ENCODE measurements at places on chromosomes 12 and 14. TPM values are rescaled to one million over a fixed set of nuclear protein-coding genes. Genes with fewer than 3 reads are reported as not detected.

The LAG3 gene
- total RNA-seq = 2.9 TPM

The ANKRD33 gene
- total RNA-seq = 0.39 TPM

The POTEG gene
- not detected for total RNA-seq

DNA sequence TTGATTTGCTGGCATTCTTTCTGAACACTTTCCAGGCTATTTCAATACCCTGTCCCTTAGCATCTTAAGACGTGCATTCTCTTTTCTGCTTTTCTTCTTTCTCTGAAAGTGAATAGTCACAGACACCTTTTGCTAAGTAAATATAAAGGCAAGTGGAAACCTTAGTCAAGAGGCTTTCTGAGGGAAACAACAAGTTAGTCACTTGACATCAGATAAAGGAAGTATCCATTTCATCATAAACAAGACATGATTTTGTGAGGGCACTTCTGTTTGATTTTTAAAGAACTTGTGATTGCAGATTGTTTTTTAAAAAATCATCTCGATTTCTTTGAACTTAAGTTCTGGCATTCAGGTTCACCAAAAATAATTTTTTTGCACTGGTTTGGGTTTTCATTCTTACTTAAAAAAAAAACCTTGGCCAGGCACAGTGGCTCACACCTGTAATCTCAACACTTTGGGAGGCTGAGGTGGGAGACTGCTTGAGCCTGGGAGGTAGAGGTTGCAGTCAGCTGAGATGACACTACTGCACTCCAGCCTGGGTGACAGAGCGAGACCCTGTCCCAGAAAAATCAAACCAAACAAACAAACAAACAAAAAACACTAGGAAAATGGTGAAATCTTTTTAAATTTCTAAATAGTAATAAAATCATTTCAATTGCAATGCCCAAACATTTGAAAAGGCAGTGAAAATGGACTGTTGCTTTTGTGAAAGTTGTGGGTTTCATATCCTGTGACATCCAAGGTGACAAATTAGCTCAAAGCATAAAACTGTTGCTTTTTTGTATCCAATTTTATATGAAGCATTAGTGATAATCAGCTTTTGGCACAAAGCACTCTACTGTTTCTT, 8.3 kb upstream of the KLHL42 start:
- no peak for DNase-seq

GRCh38 chr12:53192531-53193021, 11.9 kb upstream of the CSAD start:
- no peak for DNase-seq

DNA sequence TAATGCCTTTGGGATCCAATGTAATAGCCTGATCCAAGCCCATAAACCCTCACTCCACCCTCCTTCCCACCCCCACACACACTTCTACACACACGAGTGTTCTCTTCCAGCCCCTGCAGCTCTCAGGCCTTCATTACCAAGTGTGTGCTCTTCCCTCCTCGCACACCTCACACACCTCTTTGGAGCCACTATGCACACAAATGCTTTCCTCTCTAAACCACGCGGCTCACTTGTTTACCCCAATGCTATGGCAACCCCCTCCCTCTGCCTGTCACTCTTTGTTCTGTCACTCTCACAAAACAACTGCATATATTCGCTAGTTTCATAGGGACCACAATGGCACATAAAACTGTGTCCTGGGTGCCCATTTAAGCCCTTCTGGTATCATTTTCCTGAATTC, 35.1 kb downstream of the PPP2R5E start:
- DNase-seq = no peak

- no peak for DNase-seq
Measured at GRCh38 chr14:100640471-100641273, 53.5 kb upstream of the BEGAIN start.

- DNase-seq = no peak
Measured at GRCh38 chr12:38689195-38689594, 216.2 kb downstream of the CPNE8 start.

DNA sequence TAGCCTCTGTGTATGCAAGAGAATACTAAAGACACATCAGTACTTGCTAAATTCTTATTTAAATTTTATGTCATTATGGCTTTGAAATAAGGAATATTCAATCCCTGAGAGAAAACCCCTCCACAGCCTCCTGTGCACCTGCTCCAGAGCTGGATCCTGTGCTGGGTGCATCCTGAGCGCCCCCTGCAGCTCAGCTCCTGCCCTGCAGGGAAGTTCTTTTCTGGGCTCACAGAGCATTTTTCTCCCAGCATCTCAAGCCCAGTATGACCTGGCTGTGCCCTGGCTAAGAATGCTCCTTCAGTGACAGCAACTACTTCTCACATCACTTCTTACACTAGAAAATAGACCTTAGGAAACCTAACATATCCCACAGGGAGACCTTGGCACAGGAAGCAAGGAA, 1211.7 kb downstream of the TMEM121 start:
- no peak for DNase-seq

- DNase-seq = peak; percentile 88
Measured at GRCh38 chr14:96204151-96205058, at the start of gene BDKRB2. Gene BDKRB2, plus strand, starts transcription at chr14:96204839. Its CDS starts 32,269 bp downstream, at chr14:96237108.

DNA sequence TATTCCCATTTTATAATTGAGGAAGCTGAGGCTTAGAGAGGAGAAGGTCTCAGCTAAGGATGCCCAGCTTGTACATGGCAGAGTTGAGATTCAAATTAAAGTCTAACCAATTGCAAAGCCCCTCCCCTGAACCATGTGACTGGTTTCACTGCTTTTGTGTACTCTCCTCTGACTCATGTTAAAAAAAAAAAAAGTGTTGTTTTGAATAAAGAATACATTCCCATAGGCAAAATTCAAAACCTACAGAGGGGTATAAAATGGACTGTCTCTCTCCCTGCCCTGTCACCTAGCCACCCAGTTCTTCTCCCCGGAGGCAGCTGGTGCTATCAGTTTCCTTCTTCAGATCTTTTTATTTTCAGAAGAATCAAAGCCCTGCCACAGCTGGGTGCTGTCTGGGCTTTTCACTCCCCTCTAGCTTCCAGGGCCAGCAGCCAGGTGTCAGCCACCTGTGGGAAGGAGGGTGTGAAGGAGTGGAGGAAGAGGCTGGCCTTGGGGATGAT, 5.4 kb downstream of the PSMD9 start:
- DNase-seq = no peak
